ENCODE measurements at places on chromosomes 7 and 10.

DNA sequence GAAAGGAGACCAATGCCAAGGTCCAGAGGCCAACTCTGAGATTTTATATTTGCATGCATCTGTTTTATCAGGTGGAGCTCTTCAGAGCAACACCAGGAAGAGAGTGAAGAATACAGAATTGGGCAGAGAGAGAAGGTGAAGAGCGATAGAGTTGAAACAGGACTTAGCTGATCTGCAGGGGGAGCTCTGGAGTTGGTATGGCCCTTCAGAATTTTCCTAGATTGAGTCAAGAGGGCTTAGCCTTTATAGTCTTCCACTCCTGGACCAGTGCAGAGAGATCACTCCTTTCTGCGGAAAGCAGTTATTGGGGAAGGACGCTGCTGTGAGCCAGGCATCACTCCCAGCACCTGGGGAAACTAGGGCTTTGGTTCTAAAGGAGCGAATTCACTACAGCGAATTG is 105.0 kb upstream of the DGKB start:
- peak; percentile 30 for DNase-seq

DNA sequence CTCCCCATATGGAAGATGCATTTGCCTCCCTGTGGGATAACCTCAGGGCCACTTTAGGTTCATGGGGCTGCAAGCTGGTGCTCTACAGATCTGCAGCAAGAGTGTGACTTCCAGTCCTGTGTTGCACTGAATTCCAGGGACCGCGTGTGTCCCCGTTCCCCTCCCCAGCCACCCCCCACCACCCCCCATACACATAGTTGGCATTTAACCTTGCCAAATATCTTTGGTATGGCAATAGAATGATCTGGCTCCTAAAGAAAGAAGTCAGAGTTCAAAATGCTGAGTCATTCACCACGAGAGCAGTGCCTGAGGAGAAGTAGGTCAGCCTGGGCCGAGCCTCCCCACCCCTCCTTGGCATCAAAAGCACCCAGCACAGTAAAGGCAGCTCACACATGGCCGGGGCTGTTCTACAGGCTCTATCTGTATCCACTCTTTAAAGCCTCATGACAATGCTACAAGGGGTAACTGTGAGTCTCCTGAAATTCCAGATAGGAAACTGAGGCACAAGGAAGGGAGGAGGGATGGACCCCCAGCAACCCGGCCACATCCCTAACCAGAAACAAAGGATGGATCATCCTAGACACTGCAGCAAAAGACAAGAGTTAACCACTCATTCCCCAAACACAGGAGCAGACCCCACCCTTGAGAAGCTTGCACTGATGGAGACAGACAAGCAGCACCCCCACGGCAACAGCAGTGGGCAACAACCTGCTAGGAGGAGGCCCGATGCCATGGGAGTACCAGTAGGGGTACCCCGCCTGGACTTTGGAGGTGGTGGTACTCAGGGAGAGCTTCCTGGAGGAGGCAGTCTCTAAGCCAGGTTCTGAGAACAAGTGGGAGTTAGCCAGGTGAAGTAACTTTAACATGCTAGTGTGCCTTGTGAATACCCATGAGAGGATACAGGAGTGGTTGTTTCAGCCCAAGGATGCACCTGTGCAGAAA is 70.3 kb upstream of the NANOS1 start:
- no peak for DNase-seq

GRCh38 chr7:35254496-35255442 is 869 bp upstream of the TBX20 start:
- DNase-seq, result no peak

- no peak for DNase-seq
These were observed 959.6 kb upstream of the LRRN3 start for GRCh38 chr7:110131344-110131743.

- DNase-seq, result no peak
These were observed 94.2 kb downstream of the CUL2 start for GRCh38 chr10:34995925-34996324.

- no peak for DNase-seq
These were observed 9.4 kb downstream of the SH3PXD2A start for GRCh38 chr10:103845972-103846371.

DNA sequence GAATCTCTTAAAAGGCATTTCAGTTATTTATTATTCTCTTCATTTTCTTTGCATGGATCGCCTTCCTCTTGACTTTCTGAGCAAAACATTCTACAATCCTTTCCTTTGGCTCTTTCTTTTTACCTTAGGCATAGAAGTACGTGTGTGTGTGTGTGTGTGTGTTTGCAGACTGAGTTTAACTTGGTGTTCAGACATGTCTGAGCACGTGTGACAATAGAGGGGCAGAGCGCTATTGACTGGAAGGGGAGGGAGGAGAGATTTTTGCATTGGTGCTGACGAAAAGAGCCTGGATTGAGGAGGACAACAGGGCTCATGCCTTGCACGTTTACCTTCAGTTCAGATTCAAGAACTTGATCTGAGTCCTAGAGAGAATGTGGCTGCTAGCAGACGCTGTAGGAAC is 129.8 kb downstream of the SEC23IP start:
- no peak for DNase-seq

GRCh38 chr10:52729271-52730104 is 43.1 kb downstream of the MBL2 start:
- DNase-seq, result peak; percentile 56

- no peak for DNase-seq
These were observed 266 bp upstream of the MDFIC start for GRCh38 chr7:114921631-114922025.

- DNase-seq, result peak; percentile 58
These were observed 283.6 kb downstream of the ADRA2A start for GRCh38 chr10:111360260-111360925.

DNA sequence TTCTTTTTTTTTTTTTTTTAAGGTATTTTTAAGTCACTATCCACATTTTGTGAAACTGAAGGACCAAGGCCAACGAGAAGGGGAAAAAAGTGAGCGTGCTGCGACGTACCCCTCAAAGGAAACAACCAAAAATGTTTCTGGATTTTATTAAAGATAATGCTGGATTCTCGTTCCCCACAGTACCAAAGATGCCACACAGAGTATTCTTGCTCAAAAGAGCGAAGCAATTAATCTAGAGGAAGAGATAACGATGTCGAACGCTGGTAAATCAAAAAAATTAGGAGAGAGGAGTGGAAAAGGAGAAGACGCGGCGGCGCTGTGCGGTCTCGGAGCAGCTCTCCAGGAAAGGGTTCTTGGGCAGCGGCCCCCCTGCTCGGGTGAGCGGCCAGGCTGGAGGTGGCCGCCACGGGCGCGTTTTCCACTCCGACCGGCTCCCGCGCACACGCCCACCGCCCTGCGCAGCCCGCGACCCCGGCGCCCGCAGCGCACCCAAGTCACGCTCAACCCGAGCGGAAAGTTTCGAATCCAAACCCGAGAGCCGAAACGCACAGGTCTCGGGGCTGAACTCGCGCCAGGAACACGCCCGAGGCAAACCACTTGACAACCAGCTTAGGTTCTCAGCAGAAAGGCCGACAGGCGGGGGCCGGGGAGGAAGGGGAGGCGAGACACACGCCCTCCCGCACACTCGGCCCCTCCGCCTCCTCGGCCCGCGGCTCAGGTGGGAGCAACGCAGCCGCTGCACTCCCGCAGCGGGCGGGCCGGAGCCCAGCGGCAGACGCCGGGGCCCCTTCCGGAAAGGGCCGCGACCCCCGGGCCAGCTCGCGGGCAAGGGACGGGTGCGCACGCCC is 989 bp downstream of the SRPK2 start:
- peak; percentile 75 for DNase-seq

DNA sequence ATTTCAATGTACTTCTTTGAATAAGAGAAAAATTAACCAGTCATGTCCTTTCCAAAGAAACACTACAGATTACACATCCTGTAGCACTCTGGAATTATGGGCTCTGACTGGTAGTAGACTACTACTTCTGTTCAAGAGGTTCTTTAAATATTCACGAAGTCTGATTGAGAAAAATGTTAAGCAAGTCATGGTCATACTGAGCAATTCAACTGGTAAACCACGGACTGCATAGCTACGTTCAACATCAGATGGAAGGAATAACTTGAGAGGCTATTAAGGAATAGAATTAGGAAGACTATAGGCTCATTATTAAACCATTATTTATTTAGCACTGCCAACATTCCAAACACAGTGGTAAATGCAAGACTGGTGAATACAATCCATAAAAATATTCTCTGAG is 160.8 kb downstream of the IMMP2L start:
- no peak for DNase-seq

GRCh38 chr7:70833726-70834125 is 298.2 kb upstream of the GALNT17 start:
- DNase-seq, result no peak

DNA sequence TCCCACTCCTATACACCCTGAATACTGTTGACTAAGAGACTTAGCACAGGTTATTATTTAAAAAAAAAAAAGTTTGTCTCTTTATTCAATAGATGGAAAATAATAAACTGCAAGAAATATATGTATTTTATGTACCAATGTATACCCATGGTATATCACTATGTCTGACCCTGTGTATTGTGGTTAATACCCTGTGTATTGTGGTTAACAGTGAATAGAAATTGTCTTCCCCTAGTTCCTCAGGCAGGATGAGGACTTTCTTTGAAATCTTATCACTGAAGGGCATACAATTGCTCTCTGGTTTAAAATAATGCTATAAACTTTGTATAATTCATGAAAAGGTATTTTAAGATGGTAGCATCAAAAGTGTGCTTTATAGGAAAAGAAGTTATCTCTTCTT is 80.0 kb upstream of the TMEM106B start:
- no peak for DNase-seq

DNA sequence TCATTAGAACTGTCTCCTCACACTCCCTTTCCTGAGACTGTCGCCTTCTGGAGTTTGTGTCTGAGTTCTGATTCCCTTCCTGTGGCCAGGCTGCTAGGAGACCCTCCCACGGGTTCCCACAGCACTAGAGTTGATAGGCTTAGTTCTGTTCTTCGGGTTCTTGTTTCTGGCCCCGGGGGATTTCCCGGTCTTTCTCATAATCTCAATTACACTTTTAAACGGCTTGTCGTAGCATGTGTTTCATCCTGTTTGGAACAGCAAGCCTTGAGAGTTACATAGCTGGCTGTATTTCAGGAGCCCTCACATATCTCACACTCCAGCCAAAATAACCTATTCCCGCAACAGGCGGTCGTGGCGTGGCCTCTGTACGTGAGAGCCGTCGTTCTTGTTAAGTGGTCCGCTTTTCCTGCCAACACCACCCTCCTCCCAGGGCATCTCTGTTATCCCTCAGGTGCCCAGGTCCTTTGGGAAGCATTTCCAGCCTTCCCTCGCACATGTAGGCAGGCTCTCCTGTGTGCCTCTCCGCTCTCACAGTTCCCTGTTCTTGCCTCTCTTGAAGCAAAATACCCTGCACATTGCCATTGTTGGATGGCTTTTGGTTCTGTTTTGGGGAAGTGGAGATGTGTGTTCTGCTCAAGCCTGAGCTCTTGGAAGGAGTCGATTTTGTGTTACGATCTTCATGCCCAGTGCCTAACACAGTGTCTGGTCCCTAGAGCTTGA is 46.0 kb downstream of the CDC123 start:
- no peak for DNase-seq

DNA sequence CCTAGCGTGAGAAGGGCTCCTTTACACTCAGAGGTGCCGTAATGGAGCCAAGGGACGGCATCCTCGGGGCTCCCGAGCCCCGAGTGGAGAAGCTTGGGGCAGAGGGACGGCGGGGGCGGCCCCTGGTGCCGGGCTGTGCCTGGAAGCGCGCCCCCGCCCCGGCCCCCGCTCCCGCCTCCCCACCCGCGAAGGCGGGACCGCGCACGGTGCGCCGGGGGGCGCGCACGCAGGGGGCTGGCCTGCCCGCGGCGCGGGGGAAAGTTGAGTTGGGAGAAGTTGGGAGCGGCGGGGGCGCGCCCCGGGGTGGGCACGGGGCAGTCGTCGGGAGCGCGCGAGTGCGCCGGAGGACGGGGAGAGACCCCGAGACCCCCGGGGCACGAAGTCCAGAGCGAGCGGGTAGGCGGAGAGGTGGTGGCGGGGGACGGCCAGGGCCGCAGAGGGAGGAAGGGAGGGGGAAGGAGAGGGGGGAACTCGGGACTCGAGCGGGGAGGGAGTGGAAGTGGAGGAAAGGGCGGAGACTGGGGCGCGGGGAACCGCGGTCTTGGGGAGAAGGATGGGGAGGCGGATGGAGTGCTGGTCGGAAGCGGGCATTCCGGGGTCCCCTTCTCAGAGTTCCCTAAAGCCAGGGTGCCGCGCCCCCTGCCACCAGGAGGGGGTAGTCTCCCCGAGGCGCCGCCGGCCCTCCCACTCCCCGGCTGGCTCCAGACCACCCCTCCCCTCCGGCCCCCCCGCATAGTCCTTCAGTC is at the start of gene SLC4A2:
Gene SLC4A2 (plus strand): TSS at position 223 of the 746 bp plus-strand sequence. CDS start 2,399 bp downstream, outside the sequence.
- DNase-seq, result peak; percentile 94

DNA sequence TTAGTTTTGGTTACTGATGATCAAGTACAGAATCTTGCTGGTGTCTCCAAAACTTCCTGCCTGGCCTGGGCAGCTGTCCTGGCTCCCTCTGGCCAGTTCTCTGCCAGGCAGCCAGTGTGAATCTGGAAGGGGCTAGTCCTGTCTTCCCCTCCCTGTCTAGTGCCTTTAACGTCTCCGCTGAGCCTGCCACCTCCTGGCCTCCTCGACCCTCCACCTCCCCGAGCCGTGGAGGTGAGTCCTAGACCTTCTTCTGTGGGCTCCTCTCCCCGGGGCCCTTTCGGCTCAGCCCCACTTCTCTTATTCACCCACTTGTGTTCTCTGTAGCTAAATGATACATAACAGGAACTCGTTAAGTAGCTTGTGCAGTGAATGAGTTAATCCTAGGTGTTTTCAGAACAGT is 218.2 kb downstream of the MGMT start:
- DNase-seq, result no peak

- DNase-seq, result peak; percentile 67
These were observed 421.4 kb downstream of the SDK1 start for GRCh38 chr7:3722396-3722922.

DNA sequence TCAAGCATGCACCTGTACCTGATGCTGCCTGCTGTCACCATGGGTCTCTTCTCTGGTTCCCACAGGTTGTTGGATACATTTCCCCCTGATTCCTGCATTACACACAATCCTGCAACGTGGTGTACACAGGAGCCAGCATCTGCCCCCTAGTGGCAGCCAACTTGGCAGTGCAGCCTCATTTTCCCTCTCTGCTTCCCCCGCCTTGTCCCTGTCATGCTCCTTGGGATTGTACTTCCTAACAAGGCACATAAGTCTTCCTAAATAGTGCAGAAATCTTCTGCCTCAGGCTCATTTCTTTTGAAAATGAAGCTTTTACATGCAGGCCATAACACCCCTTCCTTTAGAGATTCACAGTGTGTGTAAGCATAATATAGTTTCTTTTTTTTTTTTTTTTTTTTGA is 387.5 kb downstream of the CCSER2 start:
- peak; percentile 72 for DNase-seq

GRCh38 chr7:125118444-125118843 is 188.8 kb upstream of the POT1 start:
- no peak for DNase-seq

GRCh38 chr7:55063633-55064032 is 44.8 kb downstream of the EGFR start:
- no peak for DNase-seq

GRCh38 chr7:73567846-73568685 is 10.3 kb downstream of the TBL2 start:
- DNase-seq, result no peak

DNA sequence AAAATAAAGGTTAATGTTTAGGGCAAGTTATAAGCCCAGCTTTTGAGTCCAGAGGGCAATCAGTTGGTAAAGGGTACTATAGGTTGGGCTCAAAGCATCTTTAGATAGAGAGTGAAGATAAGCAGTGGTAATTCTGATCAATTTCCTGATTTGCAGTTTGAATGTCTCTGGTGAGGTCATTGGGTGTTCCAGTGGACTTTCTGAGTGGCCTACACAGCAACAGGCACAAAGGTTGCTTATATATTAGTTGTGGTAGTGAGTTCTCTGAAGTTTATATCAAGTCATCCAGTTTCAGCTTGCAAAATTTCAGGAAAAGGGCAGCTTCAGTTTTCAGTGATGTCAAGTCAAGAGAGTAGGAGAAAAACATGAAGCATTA is 29.1 kb downstream of the GIMAP5 start:
- DNase-seq, result no peak
